ENCODE measurements at places on chromosomes 4 and X.

DNA sequence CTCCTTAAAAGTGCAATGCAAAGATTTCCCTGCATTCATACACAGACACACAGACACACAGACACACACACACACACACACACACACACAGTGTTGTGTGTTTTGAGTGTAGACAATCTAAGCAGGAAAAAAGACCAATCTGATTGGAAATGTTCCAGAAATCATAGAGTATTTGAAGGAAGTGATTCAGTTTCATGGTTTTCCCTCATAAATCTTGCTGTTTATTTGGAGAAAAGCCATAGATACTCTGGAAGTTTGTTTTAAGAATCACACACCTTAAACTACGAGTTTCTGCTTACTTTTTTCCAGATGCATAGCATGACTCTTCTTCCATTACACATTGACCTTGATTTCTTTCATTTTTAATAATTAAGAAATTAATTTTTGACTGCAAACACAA lies 298.5 kb upstream of the BMP3 start:
- no peak for DNase-seq

- no peak for DNase-seq
These were observed 57.3 kb upstream of the ACSL1 start for GRCh38 chr4:184883024-184883423.

DNA sequence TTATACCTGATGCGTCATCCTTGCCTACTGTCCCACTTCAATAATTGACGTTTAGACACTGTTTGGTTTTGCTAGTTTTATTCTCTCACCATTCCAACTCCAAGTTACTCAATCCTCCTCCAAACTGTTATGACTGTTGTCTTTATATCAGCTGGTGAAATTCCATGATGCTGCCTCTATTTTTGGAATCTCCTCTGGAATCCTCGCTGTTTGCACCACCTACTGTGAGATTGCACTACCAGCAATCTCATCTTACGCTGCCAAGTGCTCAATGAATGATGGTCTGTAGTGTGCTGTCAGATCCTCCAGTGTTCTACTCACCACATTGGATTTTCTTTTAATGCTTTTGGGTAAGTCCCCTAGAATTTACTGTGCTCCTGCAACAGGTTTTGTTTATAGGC lies 13.2 kb upstream of the PCDH18 start:
- DNase-seq: no peak

GRCh38 chr4:106303548-106304281 lies 12.3 kb downstream of the TBCK start:
- no peak for DNase-seq

- no peak for DNase-seq
These were observed 183.9 kb downstream of the SNCA start for GRCh38 chr4:89653012-89653411.

GRCh38 chr4:38332699-38333098 lies 331.3 kb upstream of the KLF3 start:
- DNase-seq: no peak

- no peak for DNase-seq
These were observed 85.5 kb downstream of the NFKB1 start for GRCh38 chr4:102586644-102587021.

DNA sequence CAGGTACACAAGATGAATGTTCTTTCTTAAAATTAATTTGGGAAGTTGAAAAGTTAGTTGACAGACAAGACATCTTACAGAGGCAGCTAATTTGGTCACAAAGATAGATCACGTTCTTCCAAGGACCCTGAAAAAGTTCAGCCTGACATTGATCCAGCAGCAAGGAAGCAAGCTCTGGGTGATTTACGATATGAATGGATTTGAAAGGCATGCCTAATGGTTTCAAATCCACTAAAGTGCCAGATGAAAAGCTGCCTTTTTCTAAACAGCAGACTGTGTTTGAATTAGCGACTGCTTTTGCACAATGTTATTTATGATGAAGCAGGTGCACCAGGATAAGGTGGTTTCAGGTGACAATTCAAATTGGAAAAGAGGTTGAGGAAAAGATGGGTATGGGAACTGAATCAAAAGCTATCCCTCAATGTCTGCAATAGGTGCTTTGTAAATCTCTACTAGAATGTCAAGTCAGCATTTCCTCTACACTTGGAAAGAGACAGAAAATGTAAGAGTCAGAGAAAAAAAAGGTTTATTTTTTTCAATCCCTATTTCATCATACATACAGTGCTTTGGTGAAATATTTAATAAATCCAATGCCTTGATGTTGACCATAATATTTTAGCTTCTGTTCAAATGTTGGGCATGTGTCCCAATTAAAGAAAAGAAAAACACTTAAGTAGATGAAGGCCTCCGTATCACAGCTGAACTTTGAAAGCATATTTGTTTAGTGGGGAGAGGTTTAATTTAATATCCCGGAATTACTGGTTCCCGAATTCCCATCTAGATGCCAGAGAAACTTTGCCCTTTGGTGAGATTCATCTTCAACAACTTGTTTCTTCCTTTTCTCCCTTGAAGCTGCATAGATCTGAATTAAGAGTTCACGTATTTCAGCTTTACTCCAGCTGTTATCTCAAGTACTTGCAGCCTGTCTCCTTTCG lies 6.0 kb downstream of the RASGEF1B start:
- no peak for DNase-seq

DNA sequence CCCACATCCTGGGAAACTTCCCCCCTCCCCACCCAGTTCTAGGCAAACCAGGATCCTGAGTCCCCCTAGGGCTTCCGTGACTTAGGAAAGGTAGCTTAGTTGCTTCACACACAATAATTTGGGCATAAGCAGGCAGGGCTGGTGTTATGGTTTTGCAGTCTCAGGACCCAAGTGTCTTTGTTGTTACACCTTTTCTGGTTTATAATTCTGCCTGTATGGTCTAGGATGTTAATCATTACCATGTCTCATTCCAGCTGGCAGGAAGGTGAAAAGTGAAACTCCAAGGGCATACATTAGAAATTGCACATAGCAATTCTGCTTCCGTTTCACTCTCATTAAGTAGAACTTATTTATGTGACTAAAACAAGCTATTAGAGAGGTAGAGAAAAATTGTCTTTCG lies 16.8 kb downstream of the UGT8 start:
- DNase-seq: no peak

DNA sequence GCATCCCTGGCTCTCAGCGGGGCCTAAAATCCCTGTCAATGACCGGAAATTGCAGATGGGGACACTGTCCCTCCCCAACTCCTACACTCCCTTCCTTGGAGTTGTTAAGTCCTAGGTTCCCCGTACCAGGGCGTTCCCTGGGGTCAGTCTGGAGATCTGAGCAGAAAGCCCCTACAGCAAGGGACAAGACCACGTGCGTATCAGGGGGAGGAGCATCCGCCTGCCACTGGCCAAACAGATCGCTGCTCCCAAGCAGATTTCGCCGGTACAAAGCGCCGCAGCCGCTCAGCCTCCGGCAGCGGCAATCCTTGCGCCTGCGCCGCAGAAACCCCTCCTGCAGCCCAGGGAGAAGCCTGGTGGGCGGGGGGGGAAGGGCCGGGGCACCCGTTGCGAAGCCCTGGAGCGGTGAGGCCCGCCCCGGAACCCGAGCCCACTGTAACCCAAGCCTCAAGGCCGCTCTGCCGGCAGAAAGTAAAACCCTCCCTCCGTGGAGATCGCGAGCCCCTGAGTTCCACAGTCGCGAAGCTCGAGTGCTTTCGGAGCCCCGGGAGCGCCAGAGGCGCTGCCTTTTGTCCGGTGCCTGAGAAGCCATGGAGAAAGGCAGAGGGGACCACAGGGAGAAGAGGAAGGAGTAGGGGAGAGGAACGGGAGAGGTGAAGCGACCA lies 2.7 kb downstream of the CRMP1 start:
- no peak for DNase-seq

DNA sequence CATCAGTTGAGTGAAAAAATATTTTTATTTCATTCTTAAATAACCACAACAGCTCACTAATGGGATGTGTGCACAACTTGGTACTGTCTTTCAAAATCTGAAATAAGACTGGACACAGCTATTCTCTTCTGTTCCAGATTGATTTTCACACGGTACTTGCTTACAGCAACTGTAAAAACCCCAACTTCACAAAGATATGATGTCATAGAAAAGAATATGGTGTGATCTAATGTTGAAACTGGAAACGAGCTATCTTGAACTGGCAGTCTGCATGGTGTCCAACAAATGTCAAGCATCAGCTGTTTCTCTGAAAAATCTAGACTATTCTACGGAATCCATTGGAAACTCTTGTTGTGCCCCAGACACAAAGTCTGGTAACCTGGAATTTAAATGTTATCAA lies 14.7 kb downstream of the HELQ start:
- no peak for DNase-seq

- DNase-seq: no peak
These were observed 21.7 kb downstream of the STAG2 start for GRCh38 chrX:123983240-123983639.

DNA sequence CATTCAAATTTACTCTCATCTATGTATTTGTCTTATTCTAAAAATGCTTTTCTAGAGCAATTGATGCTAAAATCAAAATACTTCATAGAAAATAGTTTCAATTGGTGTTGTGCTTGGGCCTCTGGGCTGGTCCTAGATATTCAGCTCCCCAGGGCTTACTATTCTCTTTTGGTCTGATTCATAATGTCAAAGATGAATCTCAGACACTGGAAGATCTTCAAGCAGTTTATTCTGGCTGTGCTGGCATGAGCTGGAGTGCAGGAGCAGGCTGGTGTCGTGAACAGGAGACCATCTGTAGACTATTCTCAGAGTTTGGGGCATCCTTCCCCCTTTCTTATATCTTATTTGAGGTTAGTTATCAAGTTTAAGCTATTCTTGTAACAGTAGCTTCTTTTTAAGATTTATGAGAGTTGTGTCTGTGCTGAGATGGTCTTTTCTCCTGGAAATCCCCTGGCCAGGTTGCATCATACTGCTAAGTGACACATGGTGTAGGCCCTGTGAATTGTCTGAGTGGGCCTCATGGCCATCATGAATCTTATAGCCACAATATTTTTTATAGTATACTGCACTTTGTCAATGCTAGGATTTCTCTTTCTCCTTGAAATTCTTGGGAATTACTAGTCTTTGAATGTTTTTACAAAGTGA lies 1624.0 kb upstream of the IGFBP7 start:
- no peak for DNase-seq

GRCh38 chr4:38113551-38113950 lies 153.4 kb downstream of the PTTG2 start:
- DNase-seq: no peak

DNA sequence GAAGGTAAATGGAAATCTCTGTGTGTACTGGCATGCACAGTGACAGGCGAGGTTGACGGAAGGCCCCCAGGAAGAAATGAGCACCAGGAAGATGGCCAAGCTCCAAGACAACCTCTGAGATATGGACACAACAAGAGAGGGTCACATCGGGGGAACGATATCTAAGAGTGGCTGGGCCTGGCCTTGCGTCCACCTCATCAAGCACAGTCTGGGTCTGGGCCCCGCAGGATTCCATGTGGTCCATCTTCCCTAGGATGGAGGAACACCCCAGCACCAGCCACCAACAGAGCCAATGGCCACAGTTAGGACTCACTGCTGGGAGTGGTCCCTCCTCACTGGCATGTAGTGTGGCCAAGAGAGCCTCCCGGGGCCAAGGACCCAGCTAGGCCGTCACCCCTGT lies 272.6 kb upstream of the AGTR2 start:
- DNase-seq: no peak

DNA sequence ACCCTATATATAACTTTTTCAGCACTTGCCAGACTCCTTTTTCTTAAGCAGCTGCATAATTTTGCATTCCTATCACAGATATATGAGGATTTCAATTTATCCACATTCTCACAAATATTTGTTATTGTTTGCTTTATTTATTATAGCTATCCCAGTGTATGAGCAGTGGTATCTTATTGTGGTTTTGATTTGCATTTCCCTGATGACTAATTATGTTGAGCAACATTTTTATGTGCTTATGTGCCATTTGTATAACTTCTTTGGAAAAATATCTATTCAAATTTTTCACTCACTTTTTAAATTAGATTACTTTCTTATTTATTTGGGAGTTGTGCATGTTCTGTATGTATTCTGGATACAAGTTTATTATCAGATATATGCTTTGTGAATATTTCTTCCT lies 361.9 kb downstream of the KCTD8 start:
- DNase-seq: no peak

DNA sequence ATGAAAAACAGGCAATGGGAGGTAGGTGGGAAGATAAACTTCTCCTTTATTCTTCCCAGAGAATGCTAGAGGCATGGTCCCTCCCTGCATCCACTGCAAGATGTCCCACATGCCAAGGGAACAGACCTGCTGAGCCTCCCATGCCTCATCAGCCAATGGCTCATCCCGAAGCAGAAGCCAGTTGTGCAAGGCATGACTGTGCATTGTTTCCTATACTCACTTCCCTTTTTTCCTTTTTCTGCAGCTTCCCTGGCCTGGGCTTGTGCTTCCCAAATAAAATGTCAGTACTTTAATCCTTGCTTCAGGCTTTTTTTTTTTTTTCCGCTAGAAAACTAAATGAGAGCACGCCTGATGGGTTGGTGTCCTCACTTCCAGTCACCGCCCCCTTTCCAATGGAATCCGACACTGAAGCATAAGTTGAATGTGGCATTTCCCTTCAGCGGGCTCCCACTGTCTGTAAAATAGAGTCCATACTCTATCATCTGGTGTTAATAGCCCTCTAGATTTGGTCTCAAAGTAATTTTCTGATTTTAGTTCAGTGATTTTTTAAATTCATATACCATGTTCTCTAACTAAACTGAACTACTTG lies 239.0 kb upstream of the JADE1 start:
- no peak for DNase-seq
